Activated CD4-positive, alpha-beta T cell treated with anti-CD3 and anti-CD28 coated beads for 48 hours (primary cell): ENCODE measurements at places on chromosomes 4 and X.

DNA sequence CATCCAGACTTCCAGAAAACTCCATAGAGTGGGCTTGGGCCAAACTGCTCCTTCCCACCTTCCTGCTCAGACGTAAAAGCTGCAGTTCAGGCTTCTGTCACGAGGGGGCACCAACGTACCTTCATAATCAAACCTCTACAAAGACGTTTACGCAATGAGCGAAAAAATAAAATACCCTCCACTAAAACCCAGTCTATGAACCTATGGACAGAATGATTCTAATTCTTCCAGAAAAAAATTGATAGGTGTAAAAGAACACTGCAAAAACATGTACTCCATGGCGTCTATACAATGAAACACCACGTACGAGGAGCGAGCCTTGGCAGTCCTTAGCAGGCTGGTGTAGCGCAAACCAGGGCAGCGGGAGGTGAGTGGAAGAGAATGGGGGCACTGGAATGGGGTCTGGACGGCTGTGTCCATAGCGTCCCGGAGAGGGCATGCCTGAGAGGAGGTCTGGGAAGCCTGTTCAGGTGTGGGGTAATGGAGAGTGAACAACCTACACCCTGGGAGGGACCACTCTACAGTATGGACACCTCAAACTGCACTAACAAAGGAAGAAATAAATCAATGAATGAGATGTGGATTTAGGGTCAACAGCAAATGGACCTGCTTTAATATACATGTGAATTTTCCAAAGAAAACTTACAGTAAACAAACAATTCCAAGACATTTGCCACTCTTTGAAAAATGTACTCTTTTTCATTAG, 14.4 kb upstream of the RAB40A start:
- peak; percentile 74 for DNase-seq

DNA sequence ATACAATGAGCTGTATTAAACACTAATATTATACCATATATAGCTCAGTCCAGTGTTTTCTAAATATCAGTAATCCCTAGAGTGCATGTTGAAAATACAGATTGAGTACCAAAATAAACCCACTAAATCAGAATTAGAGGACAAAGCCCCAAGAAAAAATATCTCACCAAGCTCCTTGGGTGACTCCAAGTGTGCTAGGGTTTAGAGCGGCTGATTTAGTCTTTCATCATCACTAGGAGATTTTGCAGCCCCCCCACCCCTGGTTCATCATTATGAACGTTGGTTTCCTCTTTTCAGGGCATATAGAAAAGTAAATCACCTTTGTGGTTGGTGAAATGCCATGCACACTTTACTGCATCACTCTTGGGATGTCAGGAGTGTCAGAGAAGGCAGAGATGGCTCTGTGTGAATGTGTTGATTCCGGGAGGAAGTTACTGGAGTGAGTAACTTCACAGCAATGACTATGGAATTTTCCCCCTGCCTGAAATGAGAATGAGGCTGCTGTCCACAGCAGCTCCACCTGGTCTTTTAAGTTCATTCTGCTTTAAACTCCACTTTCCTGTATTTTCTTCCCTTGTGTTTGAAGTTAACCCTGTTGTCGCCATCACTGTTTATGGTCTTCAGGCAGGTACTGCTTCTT, 25.2 kb upstream of the ANAPC4 start:
- no peak for DNase-seq

DNA sequence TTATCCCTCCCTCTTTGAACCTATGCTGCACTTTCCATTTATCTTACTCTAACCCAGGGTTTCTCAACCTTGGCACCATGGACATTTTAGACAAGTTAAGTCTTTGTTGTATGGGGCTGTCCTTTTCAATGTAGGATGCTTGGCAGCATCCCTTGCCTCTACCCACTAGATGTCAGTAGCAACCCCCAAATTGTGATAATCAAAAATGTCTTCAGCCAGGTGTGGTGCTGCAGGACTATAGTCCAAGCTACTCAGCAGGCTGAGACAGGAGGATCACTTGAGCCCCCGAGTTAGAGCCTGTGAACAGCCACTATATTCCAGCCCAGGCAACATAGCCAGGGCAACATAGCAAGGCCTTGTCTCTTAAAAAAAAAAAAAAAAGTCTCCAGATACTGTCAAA, 7.0 kb downstream of the LRCH2 start:
- no peak for DNase-seq

- DNase-seq: no peak
These were observed 155.2 kb upstream of the GK2 start for GRCh38 chr4:79563219-79563618.

DNA sequence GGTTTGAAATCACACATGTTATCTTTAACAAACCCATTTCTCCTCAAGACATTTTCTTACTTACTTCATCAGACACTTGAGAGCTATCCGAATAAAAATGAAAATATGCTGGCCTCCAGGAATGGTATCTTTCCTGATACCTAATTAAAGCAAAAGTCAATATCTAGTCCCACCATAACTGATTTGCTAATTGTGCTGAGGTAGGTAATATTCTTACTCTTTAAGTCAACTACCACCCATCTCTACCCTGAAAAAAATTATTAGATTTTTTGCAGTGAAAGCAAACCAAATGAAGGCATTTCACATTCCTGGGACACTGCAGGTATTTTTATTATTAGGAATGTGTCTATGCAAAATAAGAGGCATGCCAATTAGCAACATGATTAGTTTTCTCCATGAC, 175.8 kb downstream of the QDPR start:
- DNase-seq: no peak

- no peak for DNase-seq
These were observed at the start of gene DCX for GRCh38 chrX:111411983-111412382. DCX (minus strand) TSS chrX:111412192; CDS start chrX:111410398, 1,794 bp downstream.

DNA sequence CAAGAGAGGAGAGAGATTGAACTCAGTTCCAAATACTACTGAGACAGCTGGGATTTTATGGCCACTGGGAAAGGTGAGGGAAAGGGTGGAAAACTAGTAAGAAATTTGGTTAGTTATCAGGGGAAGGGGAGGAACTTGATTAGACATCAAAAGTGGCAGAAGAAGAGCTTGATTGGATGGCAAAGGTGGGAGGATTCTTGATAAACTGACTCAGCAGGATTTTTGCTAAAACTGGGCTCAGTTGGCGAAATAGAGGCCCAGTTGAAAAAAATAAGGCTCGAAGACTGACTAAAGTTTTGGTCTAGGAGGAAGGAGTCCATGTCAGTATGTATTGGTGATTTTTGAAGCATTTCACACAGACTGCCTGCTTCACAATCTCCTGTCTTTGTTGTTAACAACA, 10.0 kb downstream of the BEX3 start:
- DNase-seq: no peak

GRCh38 chrX:31962256-31962655, 890.4 kb upstream of the FTHL17 start:
- no peak for DNase-seq

DNA sequence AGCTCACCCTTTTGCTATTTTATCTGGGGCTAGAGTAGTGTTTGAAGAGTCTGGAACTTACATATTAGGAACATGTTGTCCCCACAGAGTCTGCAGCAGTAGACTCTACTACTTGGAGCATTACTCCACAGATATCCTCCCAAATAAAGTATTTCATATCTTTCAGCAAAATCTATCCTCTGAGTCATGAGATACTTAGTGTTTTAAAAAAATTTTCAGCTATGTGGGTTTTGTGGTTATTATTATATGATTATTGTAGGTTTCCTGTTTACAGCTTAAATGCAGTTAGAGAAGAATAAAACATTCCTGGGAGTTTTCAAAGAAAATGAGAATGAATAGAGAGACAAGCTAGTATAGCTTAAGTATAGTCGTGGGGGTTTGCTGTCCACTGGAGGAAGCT, 30.9 kb downstream of the PAGE2 start:
- DNase-seq: no peak

DNA sequence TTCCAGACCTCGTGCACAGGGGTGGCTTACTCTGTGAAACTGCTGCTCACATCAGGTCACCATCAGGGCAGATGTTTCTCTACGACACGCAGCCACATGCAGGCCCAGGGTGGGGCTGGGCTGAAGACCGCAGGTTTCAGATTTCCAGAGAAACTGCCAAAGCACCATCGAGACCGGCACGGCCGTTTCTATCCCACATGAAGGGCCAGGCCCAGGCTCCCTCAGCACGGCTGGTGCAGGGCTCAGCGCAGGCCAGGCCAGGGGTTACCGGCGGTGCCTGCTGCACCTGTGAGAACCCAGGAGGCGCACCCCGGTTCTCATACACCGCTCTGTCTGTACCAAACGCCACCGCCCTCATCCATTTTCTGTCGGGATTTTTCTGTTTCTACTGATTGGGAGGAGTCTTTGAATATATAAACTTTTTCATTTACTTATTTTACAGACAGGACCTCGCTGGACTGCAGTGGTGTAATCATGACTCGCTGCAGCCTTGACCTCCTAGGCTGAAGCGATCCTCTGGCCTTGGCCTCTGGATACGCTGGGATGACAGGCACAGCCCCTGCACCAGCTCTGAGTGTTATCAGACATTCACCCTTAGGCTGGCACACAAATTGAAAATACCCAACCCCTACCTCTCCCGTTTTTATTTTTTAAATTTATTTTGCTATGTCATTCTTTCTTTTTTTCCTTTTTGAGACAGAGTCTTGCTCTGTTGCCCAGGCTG, 17.1 kb downstream of the CTBP1 start:
- no peak for DNase-seq

GRCh38 chr4:83223781-83224180, 60.8 kb downstream of the COQ2 start:
- no peak for DNase-seq

- DNase-seq: no peak
These were observed 72.9 kb downstream of the FAM9B start for GRCh38 chrX:8960957-8961468.

DNA sequence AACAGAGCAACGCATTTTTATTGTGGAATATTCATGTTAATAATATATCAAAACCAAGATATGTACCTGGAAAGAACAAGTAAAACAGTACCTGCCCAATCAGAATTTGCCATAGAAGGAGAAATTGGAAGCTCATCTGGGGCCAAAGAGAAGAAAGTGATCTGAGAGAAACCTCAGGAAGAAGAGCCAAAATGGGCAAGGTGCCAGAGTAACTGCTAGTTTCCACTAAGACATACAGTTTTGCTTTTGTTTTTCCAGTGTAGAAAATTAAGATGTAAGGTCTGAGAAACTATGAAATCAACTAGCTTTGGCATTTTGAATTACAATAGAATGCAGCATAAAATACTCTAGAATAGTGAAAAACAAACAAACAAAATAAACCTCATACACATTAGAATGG, 2201.2 kb downstream of the ARAP2 start:
- DNase-seq: no peak

GRCh38 chrX:55120761-55121358, 32.0 kb downstream of the PAGE2 start:
- DNase-seq: no peak

DNA sequence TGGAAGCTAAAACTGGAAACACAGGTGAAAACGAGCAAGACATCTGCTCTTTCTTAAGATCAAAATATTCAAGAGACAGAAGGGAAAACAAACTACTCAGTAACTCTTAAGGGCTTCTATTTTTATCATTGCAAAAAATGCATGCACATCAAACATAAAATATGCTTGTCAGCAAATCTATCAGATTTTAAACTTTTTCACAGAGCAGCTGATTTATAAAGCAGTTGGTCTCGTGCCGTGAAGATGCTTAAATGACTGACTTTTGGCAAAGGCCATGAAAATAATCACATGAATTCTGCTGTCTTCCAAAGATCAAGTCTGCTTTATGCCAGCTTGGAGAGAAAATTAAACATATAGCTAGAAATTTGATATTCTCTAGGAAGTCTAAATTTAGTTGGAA, 482.1 kb upstream of the HS3ST1 start:
- no peak for DNase-seq

GRCh38 chr4:16827794-16828724, 70.4 kb downstream of the LDB2 start:
- no peak for DNase-seq

- no peak for DNase-seq
These were observed 80.3 kb downstream of the LNX1 start for GRCh38 chr4:53511014-53511413.

DNA sequence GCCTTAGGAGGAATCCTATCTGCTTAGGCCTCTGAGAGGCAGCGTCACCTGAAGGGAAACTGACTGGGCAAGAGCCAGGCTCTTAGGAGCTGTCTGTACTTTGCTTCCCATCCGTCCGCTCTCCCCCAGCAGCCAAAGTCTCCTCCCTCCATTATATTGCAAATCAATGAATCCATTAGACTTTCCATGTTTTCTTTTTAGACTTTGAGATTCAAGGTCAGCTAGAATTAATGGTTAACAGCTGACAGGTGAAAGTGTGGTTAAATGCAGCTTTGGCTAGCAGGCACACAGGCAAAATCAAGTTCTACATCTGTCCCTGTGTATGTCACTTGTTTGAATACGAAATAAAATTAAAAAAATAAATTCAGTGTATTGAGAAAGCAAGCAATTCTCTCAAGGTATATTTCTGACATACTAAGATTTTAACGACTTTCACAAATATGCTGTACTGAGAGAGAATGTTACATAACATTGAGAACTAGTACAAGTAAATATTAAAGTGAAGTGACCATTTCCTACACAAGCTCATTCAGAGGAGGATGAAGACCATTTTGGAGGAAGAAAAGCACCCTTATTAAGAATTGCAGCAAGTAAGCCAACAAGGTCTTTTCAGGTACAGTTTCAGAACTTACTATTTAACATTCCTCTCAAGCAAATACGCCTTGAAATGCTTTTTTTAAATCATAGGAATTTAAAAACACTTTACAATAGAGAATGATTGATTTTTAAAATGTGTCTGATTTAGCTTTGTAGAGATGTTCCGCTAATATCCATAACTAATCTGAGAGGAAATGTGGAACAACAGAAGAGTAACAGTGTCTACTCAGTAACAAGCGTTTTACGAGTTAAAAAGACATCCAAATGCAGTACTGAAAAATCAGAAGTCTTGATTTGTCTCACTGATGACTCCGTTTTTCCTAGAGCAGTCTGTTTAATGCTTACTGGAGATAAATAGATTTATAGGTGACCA, at the start of gene F11:
Gene F11 (plus strand): TSS at position 507 of the 970 bp plus-strand sequence. CDS start 948 bp downstream, outside the sequence.
- no peak for DNase-seq

DNA sequence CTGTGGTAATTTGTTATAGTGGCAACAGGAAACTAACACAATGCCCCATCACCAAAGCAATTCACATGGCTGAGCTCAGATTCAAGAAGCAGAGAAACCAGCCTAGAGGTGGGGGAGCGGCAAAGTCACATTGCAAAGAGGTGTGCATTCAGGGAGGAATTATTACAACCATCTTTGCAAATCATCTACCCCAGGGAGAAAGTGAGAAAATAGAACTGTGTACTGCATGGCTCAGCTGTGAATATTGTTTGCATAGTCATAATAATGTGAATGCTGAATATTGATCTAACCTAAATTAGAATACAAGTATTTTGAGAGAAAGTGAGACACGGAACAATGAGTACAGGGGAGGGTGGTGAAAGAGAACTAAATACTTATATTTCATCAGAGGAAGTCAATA, 387.9 kb downstream of the BCOR start:
- no peak for DNase-seq

- DNase-seq: no peak
These were observed 76.1 kb upstream of the FAM241A start for GRCh38 chr4:112069110-112069509.
